GM12865 (cell line): ENCODE measurements at places on chromosomes 12 and 14.

GRCh38 chr12:129776977-129777667 is 126.7 kb downstream of the TMEM132D start:
- no peak for DNase-seq

GRCh38 chr14:105883066-105884005 is 357.0 kb downstream of the TMEM121 start:
- DNase-seq, result no peak

DNA sequence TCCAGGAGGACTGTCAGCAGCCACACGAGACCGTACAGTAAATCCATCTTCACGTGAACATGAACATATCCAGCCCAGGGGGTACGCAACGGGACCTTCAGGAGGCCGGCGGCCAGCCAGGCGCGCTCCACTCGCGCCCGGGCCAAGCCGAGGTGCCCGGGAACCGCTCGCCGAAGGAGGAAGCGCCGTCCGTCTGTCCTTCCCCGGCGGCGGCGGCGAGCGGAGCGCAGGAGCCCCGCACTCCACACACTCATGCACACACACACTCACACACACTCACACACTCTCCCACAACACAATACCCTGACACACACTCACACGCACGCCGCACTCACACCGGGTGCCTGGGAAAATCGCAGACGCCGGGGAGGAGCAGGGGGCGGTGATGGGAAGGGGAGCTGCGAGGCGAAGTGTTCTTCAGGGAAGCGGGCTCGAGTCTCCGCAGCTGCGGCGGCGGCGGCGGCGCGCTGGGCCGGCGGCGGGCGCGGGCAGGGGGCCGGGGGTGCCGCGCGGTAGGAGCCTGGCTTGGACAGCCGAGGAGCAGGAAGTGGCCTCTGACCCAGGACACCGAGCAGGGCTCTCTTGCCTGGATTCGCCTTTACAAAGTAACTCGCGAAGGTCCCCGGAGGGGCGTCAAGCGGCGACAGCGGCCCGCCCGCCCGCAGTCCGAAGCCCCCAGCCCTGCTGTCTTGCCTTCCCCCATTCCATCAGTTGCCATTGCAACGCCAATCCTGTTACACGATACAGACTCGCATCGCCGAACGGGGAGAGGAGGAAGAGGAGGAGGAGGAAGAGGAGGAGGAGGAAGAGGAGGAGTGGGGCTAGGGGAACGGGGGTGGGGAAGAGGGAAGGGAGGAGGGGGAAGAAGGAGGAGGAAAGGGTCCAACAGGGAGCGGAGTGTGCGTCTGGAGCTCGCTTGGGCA is 601 bp downstream of the MDGA2 start:
- no peak for DNase-seq

DNA sequence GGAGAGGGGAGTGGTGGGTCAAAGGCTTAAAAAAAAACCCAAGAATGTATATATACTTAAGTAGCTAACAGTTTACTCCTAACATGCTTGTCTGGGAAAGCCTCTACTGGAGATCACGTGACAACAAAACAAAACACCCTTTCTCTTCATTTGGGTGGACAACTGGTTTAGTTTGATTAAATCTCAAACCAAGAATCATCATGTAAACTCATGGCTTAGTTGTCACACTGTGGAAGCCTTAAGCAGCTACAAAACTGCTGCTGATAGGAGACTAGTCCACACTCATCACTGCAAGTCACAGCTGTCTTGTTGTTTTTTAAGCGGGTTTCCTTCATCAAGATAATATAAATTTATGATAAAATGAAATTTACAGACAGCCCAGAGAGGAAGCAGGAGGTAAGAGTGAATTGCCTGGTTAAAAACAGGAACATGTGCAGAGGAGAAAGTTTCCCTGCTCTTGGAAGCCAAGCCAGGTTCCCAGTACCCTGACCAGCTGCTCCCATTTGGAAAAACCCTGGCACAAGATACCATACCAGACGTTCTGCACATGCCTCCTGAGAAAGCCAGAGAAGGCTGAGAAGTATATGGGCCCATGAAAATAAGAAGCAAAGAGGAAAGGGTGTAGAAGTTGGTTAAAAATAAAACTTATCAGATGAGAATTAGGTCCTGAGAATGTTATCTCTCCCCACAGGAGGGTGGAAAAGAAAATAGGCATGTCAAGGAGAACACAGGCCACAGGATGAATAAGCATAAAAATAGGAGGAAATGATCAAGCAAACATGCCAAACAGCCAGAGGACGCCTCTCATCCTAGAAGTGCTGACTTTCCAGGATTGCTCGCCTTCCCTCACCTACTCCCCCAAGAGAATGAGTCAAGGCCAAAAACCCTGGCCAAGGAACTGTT is 34.0 kb downstream of the EGLN3 start:
- no peak for DNase-seq

GRCh38 chr14:91911474-91912032 is 35.9 kb downstream of the FBLN5 start:
- DNase-seq, result peak; percentile 53

- no peak for DNase-seq
Observed at GRCh38 chr12:96510306-96510764, 21.0 kb downstream of the CFAP54 start.

GRCh38 chr12:100927826-100928225 is 133.2 kb downstream of the ANO4 start:
- DNase-seq, result no peak

- DNase-seq, result peak; percentile 64
Observed at GRCh38 chr12:6195665-6196535, 4.3 kb upstream of the CD9 start.

DNA sequence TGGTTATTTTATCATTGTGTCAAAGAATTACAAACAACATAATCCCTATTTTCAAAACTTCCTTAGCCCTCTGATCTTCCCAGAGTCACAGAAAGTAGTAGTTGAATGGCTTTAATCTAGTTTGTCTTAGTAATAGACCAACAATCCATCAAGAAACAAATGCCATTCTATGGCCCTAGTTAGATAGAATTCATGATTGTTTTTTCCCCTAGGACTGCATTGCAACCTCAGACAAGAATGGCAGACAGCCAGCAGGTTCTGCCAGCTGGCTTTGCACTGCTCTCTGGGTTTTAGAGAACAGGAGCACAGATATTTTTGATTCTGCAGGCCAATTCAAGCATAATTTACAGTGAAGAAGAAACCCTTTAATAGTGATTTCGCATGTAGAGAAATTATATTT is 33.8 kb downstream of the SYT1 start:
- DNase-seq, result no peak

- peak; percentile 5 for DNase-seq
Observed at GRCh38 chr12:40769846-40770245, 77.6 kb downstream of the CNTN1 start.

- peak; percentile 73 for DNase-seq
Observed at GRCh38 chr12:124779161-124780141, 84.2 kb downstream of the SCARB1 start.

DNA sequence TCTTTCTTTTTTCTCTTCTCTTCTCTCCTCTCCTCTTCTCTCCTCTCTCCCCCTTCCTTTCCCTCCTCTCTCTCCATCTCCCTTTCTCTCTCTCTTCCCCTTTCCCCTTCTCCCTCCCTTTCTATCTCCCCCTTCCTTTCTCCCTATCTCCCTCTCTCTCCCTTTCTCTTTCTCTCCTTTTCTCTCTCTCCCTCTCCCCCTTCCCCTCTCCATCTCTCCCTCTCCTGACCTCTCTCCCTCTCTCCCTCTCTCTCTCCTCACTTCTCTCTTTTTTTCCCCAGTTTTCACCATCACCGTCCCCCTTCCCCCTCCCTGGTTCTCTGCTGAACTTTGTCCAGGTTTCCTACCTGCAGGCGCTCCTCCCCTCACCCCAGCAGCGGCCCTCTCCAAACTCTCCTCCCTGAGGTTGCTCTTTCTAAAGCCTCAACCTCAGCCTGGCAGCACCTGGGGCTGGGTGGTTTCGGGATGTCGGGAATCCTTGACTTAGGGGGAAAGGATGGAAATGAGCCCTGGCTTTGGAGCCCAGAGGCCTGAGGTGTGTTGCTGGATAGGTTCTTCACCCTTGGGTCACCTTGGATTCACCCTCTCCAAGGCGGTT is 14.7 kb upstream of the TBX3 start:
- no peak for DNase-seq

DNA sequence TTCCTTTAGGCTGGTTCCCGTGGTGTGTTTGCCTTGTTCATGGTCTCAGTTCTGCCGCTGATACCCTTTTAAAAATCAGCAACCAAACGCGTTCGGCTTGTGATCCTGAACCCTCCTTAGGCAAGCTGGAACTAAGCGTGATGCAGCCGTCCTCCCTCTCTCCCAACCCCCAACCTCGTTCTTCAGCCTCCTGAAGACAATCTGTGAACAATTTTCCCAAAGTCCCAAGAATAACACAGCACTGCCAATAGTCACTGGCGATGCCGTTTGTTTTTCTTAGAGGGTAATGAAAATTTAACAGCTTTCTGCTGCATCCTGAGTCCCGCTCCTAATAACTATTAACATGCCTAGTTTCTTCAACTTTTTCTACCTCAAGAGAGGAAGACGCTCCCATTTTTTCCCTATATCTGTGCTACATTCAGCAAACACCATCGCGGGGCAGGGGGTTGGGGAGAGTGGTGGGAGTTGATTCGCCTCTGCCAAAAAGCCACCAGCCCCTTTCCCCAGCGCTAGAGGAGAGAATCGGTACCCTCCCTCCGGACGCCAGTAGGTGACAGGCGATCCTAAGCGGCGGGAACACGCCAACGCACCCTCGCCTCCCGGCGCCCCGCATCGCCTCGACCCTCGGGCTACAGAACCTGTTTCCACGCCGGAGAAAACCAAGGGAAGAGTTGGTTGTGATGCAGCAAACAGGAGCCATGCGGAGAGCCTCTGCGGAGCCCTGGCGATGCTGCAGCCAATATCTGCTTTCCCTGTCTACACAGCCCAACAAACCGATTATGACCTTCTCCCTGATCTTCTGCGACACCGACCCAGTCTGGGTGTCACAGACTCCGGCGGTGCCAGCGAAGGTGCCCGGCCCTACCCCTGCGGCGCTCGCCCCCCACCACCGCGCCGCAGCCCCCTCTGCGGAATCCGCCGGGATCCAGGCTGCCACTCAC is 752 bp downstream of the PRICKLE1 start:
- DNase-seq, result no peak

GRCh38 chr14:48735607-48736006 is 850.6 kb downstream of the RPS29 start:
- DNase-seq, result no peak

GRCh38 chr12:50211392-50212070 is 44.4 kb upstream of the CERS5 start:
- DNase-seq, result no peak

- peak; percentile 63 for DNase-seq
Observed at GRCh38 chr14:91035855-91036254, 24.6 kb downstream of the RPS6KA5 start.

DNA sequence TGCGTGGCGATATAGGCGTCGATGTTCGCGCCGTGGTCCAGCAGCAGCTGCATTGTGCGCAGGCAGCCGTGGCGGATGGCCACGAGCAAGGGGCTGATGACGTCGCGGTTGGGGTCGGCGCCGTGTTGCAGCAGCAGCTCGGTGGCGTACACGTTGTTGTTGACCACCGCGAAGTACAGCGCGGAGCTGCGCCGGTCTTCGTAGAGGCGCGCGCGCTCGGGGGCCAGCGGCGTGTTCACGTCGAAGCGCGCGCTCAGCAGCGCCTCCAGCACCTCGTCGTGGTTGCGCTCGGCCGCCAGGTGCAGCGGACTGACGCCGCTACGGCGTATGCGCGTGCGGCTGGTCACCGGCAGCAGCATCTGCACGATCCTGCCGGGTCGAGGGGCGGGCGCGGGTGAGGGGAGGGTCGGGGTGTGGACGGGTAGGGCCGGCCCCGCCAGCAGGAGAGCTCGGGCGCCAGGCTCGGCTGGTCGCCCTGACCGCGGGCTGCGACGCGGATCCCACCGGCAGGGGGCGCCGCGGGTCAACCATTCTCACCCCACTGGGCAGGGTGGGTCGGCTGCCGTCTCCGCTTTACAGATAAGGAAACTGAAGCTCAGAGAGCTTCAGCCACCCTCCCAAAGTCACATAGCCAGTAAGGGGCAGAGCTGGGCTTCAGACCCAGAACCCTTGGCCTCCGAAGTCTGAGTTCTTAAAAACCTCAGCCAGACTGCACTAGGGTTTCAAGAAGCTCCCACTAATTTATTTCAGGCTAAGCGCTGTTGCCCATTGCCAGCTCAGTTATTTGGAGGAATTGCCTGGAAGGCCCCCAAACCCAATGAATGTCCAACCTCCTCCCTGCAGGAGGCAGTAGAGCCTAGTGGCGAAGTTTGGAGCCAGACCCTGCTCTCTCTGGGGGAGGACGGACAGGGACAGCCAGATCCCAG is 12.4 kb downstream of the FAM181A start:
- DNase-seq, result peak; percentile 91

DNA sequence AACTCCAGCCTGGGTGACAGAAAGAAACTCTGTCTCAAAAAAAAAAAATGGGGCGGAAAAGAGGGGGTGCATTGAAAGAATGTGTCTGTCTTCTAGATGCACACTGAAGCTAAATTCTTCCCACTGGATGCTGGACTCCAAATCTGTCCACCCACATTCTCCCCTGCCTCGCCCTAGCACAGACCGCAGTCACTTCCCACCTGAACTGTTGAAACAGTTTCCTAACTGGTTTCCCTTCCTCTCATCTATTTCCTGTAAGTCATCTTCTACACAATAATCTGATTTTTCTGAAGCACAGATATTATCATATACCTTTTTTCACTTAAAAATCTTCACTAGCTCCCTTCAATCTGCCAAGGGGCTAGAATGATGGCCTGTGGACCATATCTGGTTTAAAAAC is 1.5 kb upstream of the HCAR1 start:
- no peak for DNase-seq

- DNase-seq, result no peak
Observed at GRCh38 chr12:88726806-88727720, 146.8 kb upstream of the KITLG start.

DNA sequence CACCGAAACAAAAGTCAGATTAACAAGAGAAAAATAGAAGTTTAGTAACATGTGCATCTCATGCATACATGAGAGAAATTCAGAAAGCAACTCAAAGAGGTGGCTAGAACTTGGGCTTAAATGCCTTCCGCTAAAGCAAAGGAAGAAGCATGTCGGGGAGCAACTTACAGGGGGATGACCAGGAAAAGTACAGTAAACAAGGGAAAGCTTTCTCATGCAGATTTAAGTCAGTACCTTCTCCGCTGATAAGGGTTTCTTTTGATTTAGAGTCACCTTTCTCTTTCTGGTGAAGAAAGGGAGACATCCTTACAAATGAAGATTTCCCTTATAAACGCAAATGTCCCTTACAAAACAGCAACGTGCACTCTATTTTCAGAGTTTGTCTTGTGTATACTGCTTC is 6.0 kb upstream of the RNASE6 start:
- no peak for DNase-seq

DNA sequence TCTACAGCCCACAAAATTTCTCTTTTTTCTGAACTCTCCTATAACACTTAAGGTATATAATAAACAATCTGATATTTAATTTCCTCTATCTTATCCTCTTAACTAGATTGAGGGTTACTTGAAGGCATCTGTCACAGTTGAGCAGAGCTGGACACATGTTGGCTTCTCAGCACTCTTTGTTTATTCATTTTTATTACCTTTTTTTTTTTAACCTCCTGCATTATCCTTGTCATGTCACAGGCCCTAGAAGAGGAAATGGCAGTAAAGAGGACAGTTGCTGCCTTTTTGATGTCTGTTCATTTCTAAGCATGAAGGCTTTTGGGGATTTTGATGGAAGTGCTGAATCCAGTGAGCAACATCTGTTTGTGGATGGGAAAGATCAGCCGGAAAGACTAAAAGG is 32.5 kb upstream of the EVL start:
- DNase-seq, result no peak

GRCh38 chr14:52399104-52399503 is 85.0 kb downstream of the PTGER2 start:
- DNase-seq, result no peak
